ENCODE measurements at places on chromosomes 13 and 19. TPM values are rescaled to one million over a fixed set of nuclear protein-coding genes. Genes with fewer than 3 reads are reported as not detected.

- peak; percentile 48 for DNase-seq
These were observed 4.0 kb downstream of the MCF2L start for GRCh38 chr13:112972867-112973576.

- no peak for DNase-seq
These were observed 4.2 kb downstream of the SHC2 start for GRCh38 chr19:456547-457110.

The CKM gene
- total RNA-seq, result not detected

The KMT5C gene
- 13.0 TPM for total RNA-seq

DNA sequence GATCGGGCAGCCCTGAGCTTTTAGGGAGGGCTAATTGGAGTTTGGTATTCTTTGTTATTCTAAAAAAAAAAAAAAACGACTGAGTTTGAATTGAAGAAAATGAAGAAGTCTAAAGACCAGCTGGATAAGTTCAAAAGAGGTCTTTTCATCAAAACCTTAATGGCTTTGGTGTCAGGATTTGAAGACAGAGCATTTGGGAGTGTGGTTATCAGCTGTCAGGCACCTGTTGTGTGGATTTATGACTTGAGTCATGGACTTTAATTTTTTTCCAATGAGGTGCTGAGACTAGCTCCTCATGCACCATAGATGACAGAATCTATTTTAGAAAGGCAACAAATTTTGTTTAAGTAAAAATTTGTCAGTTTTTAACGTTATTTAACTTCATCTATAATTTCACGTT, 72.5 kb downstream of the FREM2 start:
- DNase-seq, result no peak

The URAD gene
- total RNA-seq, result not detected

DNA sequence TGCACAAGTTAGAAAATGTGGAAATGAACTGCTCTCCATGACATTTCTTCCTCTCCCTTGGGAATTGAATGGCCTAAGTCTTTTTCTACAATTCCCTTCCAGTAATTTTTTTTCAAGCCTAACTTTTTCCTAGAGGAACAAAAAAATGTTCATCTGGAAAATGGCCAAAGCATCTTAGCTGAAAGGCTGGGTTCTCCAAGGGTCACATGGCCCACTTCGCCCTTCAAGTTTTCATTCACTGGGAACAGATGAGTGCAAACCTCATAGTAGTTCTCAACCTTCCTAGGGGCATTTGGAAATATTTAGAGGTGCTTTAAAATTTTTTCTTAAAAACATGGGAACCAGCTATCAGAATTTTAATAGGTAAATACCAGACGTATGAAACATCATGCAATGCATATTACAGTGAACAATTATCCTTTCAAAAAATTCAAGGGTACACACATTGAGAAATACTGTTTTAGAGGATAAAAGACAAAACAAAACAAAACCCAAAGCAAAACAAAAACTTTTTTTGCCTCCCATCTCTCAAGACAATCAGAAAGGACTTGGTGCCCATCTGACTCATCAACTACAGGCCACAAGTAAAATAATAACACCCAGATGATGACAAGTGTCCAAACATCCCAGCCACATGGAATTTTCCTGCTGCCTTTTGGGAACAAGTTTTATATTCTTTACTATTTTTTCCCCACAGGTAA, 208.8 kb downstream of the SLITRK6 start:
- DNase-seq, result no peak

- DNase-seq, result peak; percentile 48
These were observed 14.7 kb downstream of the ATP11A start for GRCh38 chr13:112704308-112705145.
